ENCODE measurements at places on chromosomes 7 and 10.

GRCh38 chr7:76074972-76075370 lies 27.1 kb downstream of the MDH2 start:
- DNase-seq, result no peak

DNA sequence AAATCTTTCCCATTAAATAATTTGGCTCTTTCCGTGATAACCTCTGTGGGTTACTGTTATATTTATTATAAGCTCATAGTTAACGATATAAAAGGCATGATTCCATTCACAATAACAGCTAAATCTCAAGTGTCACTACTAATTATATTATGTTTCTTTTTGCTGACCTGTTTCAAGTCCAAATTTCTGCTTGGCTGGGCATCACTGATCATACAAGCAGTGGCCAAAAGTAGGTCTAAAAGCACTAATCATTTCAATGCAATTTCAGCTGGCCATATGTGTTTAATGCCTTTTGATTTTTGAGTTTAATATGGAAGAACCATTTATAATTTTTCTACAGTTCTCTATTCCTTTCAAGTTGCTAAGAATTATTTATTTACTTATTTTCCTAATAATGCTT lies 110.7 kb downstream of the SEMA3A start:
- no peak for DNase-seq

DNA sequence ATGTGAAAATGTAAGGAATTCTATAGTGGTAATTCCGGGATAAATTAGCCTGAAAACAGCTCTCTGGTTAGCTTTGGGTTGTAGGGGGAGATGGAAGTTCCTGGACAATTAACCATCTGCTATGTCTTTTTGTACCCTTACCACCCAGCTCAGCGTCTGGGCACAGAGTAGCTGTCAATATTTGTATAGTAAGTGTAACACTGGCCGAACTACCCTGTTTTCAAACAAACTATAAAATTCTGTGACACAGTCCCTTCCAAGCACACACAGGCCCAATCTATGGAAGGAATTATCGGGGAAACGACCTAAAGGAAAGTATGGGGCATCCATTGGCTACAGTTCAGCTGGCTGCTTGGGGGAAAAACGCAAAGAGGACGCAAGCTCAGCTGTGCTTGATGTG lies 869 bp upstream of the LHFPL3 start:
- no peak for DNase-seq

GRCh38 chr10:106267591-106267990 lies 896.9 kb downstream of the SORCS1 start:
- DNase-seq, result no peak

DNA sequence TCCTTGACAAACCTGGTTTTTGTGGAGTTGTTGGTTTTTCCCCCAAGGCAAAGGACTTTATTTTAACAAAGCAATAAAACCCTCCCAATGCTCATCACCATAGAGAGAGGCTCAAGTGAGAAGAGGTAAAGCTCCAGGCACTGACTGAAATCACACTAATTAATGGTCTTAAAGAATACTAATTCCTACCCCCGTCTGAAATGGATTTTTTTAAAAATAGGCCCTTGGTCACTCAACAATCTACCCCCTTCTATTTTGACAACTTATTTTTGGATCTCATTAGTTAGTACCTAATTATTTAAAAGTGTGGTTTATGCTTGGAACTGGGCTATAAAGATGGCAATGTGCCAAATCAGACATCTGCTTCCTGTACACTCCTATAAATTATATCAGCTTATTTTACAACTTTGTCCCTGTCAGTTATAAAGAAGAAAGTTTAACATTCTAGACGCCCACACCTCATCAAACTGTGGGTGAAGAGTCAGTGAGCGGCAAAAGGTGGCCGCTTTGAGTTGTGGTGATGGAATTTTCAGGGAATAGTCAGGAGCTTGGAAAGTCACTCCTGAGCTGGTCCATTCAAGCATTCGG lies 10.6 kb downstream of the GLI3 start:
- no peak for DNase-seq

DNA sequence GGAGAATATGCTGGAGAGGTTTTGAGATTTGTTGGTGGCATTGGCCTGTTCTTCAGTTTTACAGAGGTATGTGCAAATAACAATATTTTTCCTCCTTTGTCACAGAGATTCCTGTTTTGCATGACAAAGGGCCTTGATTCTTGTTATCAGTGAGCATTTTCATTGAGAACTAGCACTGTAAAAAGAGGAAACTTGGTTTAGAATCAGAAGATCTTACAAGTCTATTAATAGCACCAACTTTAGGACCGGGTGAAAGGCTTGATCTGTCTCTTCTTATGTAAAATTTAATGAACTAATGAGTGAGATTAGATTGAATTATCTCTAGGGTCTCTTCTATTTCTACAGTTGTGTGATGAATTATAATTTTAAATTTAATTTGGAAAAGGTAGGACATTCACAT lies 25.5 kb downstream of the TSPAN13 start:
- DNase-seq, result no peak

- DNase-seq, result no peak
Observed at GRCh38 chr7:39621784-39622411, 1.5 kb upstream of the RALA start.

DNA sequence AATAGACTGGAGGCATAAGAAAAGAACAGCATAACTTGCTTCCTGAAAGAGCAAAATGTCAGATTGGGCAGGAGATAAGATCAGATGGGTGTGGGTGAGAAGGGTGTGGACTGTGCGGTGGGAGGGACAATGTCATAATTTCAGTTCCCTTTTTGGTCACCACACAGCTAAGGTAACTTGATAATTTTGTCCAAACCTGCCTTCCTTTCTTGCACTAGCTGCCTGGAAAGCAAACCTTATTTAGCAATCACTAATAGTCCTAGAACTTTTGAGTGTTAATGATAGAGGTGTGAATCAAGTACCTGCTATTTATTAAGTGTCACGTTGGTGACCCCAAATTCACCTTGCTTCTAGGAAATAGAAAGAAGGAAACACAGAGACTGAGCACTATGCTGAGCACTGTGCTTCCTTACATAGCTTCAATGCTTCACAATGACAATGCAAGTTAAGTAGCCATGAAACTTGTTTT lies 72.4 kb upstream of the SP4 start:
- no peak for DNase-seq

DNA sequence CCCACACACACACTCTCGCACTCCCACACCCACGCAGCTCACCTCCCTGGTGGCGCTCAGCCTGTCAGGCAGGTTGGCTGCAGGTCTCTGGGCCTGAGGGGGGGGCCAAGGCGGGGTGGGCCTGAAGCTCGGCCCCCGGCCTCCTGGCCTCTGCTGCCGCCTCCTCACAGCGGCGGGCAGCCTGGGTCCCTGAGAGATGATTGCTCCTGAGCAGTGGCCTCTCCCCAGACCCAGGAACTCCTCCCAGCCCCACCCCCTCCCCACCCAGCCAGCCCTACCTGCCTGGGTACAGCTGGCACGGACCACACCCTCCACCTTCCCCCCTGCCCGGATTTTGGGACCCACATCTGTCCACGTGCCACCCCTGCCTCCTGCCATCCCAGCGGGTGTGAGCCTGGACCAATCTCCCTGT lies 4.6 kb upstream of the TMEM184A start:
- DNase-seq, result no peak

DNA sequence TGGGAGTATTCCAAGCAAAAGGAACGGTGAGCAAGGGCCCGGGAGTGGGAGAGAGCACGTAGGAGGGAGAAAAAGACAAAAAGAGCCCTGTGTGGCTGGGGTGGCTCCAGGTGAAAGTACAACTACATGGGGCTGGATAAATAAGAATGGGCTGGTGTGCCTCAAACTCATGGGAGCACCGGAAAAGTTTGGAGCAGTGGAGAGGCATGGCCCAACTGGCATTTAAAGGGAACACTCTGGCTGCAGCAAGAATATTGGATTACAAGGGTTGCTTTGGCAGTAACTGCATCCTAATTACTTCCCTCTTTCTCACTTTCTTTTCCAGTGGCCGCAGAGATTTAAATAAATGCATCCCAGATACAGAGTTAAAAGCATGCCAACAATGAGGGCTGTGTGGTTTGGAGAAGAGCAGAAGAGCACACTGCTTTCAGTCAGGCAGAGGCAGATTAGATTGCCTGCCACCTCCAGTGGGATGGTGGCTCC lies 39.1 kb upstream of the HERPUD2 start:
- DNase-seq, result no peak

Measured in esophagus squamous epithelium (tissue), 5 donors.